Stimulated activated CD4-positive, alpha-beta T cell treated with anti-CD3 and anti-CD28 coated beads, Interleukin-4, amount 100 ng/mL, for 48 hours (primary cell): ENCODE measurements at places on chromosomes 6 and 20.

DNA sequence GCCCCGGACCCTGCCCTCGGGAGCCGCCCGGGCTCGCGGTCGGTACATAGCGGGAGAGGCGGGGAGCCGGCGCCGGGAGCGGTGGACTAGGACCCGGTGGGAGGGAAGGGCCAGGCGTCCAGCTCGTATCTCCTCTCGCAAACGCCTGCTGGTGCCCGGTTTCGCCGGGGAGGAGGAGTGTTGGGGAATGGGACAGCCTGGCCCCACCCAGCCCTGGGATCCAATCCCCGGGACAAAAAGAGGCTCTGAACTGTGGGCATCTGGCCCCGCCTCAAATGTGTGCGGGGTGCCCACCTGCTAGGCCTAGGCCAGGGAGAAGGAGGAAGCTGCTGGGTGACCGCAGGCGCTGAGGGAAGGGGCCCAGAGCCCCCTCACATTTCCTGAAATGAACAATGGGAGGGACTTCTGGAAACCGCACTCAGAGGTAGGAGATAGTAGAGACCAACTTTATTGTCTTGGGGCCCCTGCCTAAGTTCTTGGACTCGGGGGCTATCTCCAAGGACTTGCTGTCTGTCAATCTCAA, at the start of gene KCNK17:
Gene KCNK17 (minus strand): TSS at position 147 of the 523 bp plus-strand sequence. CDS start 99 bp downstream, at position 48.
- no peak for DNase-seq

- no peak for DNase-seq
Observed at GRCh38 chr6:133040803-133041419, 200.2 kb upstream of the EYA4 start.

GRCh38 chr20:13783528-13783927, 1.2 kb downstream of the ESF1 start:
- DNase-seq: no peak

DNA sequence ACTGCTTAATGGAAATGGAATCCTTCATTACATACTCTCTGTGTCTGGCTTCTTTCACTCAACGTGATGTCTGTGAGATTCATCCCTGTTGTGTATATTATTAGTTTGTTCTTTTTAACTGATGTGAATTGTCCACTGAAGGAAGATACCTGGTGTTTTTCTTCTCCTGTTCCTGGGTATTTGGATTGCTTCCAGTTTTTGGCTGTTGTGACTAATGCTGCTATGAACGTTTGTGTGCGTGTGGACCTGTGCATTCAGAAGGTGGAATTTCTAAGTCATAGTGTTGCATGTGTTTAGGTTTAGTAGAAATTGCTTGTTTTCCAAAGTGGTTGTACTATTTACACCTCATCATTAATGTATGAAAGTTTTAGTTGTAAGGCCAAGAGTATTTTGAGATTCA, 3.8 kb downstream of the TULP4 start:
- DNase-seq: no peak

DNA sequence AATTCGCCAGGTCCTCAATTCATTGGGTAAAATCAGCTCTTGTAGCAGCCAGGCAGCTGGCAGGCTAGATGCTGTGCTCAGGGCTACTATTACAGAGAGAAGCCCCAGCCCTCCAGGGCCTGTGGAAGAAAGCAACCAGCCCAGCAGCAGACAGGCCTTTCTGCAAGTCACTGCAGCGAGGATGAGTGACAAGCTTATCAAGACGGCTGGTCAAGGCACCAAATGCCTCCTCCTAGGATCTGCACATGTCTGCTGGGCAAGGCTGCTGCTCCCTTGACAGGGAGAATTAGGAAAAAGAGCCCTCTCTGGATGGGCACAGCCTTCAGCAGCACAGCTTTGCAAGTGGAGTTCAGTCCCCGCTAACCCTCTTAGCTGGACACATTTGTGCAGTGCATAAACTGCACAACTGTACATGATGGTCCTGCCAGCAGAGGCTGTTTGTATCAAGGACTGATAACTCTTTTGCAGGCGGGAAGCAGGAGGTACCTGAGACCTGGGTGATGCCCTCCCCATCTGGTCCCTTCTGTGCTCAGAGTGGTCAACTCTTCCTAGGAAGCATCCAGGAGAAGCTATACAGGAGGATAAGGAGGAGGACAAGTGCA, 89.9 kb downstream of the CDC5L start:
- DNase-seq: no peak

GRCh38 chr20:25079171-25079570, 2.8 kb downstream of the VSX1 start:
- no peak for DNase-seq

- DNase-seq: no peak
Observed at GRCh38 chr6:49551078-49551865, 804 bp downstream of the C6orf141 start.

DNA sequence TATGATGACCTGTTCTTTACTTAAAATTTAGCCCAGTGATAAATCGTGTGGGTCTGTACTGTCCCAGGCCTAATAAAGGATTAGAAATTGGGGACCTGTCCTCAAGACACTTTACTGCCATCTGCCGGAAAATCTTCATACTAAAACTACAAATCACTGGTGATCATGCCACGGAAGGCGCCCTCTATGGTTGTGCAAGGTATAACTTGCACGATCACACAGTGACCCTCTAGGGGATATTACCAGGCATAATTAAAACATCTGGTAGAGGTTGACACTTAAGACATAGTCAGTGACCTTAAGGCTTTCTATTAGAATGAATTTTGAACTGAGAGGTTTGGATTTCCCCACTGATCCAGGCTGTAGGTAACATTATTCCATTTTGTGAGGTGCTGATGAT, 172.6 kb downstream of the BMP2 start:
- no peak for DNase-seq

GRCh38 chr6:54419885-54420284, 111.6 kb downstream of the TINAG start:
- DNase-seq: no peak
